ENCODE measurements at places on chromosomes 2 and 18. TPM values are rescaled to one million over a fixed set of nuclear protein-coding genes. Genes with fewer than 3 reads are reported as not detected.

The DPP10 gene
- total RNA-seq = not detected

The TMEM17 gene
- 1.9 TPM for total RNA-seq

The RTTN gene
- 7.4 TPM for total RNA-seq

The UGT1A8 gene
- total RNA-seq = not detected

The EHD3 gene
- 12.8 TPM for total RNA-seq

The PRSS56 gene
- total RNA-seq = not detected

The DYSF gene
- total RNA-seq = not detected

The GKN1 gene
- total RNA-seq = not detected

Measured in bronchial smooth muscle cell (primary cell).